ENCODE measurements at places on chromosomes 5 and 9.

GRCh38 chr5:16411741-16412455 lies 53.7 kb downstream of the ZNF622 start:
- no peak for DNase-seq

DNA sequence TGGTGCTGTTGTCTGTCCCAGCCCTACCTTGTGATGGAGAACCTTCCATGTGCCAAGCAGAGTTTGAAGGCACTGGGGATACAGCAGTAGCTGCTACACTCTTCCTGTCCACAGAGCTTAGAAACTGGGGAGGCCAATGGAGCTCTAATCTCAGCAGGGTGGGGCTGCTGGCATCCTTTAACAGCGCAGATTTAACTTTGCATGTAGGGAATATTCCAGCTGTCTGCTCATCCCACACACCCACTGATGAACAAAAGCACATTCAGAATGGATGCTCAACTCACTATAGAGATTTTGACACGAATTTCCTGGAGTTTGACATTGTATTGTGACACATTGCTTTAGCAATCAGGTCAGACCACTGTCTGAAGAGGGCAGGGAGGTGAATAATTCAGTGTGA lies 49.0 kb downstream of the TMEM215 start:
- no peak for DNase-seq

GRCh38 chr9:21160178-21160577 lies 6.3 kb downstream of the IFNA21 start:
- DNase-seq, result no peak

DNA sequence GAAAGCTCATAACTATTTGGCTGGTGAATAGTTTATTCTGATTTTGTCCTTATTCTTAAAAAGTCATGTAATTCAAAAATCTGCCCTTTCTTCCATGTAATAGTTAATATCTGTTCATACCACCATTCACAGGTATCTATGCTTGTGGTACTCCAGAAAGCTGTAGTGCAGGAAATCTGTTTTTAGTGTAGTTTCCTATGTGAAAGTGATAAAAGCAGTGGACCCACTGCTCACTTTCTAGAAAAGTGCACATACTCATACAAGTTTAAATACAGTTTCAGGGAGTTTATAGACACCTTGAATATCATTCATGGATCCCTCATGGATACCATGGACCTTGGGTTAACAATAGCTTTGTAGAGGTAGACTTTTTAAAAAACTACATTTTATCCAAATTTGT lies 20.2 kb downstream of the PBX3 start:
- DNase-seq, result no peak

- no peak for DNase-seq
Measured at GRCh38 chr5:100188778-100189177, 346.4 kb upstream of the FAM174A start.

DNA sequence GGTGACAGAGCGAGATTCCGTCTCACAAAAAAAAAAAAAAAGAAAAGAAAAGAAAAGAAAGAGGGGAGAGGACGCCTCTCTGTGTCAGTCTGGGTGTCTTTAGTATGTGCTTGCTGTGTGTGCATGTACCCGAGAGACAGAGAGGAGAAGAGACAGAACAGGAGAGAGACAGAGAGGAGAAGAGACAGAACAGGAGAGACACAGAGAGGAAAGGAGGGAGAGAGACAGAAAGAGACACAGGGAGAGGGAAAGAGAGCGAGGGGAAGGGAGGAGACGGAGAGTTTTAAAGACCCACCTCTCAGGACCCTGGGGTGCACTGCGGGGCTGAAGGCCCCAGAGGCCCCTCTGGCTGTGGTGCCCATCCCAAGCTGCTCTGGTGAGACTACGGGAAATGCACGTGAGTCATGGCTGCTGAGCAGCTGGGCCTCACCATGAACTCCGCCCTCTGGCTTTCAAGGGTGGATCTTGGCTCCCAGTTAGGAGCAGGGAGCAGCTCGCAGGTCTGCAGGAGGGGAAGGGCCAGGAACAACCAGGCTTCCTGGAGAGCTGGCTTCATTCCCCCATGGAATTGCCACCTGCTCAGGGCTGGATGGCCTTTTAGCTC lies 7.9 kb downstream of the SLC6A3 start:
- peak; percentile 75 for DNase-seq

DNA sequence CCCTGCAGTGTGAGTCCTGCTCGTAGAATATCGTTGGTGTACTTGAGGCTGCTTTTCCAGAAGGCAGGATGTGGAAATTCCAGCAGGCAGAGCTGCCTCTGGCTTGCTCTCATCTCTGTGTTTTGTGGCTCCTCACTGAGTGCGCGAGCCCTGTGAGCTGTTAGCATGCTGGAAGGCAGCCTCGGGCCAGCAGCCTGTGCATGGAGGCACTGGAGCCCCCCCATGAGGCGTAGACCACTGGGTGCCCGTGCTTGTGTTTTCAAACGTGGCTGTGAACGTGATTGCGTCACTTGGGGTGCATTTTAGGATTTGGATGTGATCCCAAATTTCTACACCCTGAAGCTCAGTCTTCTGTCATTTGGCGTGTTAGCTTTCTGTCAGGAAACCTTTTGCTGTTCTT lies 3.2 kb downstream of the WDR5 start:
- no peak for DNase-seq

DNA sequence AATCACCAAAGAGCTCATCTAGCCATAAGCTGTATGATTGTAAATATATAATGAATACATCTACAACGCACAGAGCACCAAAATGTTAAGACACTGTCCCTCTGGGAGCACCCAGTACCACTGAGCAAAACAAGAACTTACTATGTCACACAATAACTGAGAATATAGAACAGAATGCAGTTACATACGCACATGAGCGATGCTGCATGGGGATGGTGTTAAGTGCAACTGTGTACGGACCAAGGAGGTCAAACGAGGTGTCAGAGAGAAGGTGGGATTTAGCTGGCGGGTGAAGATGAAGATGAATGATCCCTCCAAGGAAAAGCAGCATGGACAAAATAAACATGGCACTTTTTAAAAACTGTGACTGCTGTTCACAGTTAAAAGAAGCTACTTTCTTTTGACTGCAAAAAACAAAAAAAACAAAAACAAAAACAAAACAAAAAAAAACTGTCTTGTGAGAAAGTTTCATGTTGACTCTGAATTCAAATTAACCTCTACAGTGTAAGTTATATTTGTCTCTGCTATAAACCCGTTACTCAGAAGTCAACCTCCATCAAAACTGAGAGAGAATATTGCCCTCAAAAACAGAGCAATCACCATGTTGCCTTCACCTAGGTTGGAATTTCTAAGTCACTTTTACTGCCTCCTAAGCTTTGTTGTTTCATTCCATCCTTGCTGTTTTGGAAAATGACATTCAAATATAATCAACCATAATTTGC lies 169.6 kb upstream of the GNA14 start:
- DNase-seq, result no peak

DNA sequence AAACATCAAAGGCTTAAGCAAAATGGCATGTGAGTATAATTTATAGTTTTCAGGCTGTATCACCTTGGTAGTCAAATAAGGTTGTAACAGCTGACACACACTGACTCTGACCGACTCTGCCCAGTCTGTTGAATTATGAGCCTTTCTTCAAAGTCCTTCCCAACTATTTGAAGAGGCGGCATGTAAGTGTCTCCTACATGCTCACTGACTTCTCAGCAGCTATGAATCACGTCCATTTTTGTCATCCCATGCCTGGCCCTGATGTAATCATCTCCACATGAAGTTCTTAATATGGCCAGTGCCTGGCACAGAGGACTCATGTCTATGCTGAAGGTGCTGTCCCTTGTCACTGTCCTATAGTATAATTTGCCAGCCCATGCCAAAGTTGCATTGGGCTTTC lies 5.1 kb upstream of the PTBP3 start:
- DNase-seq, result no peak

DNA sequence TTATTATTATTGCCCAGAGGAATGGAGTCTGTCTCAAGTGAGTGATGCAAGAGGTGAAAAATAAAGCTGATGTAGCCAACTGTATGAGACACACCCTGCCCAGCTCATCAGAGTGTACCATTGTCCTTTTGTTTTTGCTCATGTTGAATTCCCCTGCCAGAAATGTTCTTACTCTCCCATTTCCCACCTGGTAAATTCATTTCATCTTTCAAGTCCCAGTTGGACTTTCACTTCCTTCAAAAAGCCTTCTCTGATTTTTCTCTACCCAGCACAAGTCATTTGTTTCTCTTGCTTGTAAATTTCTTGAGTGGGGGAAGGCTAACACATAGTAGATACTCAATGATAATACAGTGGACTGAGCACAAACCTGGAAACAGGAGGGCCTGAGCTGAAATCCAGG lies 394.5 kb upstream of the ZNF462 start:
- DNase-seq, result no peak

DNA sequence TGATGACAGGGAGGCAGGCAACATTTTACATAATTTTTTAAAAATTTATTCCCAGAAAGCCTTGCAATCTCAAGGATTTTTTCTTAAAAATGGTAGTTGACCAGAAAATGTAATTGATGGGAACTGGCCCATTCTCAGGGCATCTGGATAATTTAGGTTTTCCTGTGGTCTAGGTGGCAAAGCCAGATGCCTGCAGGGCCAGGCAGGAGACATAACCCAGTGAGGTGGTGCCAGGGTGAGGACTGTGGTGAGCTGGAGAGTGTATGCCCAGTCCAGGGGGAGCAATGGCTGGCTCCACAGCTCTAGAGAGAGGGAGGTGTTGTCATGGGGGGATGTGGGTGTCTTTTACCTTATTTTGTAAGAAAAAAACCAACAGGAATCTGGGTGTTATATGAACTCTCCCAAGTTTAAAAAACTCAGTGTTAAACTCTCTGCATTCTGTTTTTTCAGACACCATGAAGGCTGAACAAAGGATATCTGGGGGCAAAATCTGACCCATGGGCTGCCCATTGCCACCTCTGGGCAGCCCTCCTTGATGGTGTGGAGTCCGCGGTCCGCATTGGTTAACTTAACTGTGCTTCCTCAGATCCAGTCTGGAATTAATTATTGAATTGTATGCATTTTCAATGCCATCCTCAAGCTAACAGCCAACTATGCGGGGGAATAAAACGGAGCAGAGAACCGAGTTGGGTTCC lies 43.9 kb downstream of the BOD1 start:
- no peak for DNase-seq

DNA sequence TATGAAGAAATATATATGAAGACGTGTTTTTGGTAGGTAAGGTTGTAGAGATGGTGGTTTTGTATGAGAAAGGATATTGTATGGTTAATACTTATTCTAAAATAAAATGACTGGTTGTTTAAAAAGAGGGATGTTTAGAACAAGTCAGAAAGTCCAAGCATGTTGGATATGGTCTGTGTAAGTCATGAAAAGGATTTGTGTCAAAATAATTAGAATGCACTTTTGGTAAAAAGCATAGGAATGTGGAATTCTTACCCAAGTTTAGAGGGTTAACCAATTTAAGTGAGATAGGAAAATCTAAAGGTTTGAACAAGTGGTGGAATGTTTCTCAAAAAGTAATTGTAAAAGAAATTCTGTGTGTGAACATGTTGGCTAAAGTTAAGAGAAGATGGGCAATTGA lies 1556.5 kb upstream of the C9orf72 start:
- no peak for DNase-seq

DNA sequence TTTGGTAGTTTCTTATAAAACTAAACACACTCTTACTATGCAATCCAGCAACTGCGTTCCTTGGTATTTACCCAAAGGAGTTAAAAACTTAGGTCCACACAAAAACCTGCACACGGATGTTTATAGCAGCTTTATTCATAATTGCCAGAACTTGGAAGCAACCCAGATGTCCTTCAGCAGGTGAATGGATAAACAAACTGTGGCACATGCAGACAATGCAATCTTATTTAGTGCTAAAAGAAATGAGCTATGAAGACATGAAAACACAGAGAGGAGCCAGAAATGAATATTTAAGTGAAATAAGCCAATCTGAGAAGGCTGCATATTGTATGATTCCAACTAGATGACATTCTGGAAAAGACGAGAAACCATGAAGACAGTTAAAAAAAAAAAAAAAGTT lies 10.7 kb downstream of the WNK2 start:
- DNase-seq, result no peak

DNA sequence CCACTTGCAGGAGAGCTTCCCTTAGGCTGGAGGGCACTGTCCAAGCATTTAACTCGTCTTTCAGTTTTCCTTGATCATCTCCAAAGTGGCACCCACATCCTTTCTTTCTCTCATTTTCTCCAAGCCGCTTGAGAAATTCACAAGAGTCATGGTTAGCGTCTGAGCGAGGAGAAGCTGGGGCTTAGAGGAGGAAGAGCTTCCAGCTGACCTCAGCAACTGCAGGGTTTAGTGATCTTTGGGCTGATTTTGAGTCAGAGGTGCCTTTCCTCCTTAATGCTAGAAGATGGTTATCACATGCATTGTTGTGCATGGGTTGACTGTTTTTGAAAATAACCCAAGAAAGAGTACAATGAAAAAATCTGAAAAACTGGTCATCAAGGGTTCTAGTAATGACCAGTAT lies 134.7 kb downstream of the GADD45G start:
- no peak for DNase-seq
